ENCODE measurements at places on chromosomes 6 and 20. TPM values are rescaled to one million over a fixed set of nuclear protein-coding genes. Genes with fewer than 3 reads are reported as not detected.

MYO6 gene
- 2.5 TPM for total RNA-seq

RFX6 gene
- not detected for total RNA-seq

COL21A1 gene
- total RNA-seq = not detected

KCNK17 gene
- not detected for total RNA-seq

PDE7B gene
- 0.14 TPM for total RNA-seq

NKX2-2 gene
- total RNA-seq = not detected
